ENCODE measurements at places on chromosomes 1 and 21.

GRCh38 chr1:231549733-231550447 lies 21.4 kb downstream of the TSNAX start:
- no peak for DNase-seq

DNA sequence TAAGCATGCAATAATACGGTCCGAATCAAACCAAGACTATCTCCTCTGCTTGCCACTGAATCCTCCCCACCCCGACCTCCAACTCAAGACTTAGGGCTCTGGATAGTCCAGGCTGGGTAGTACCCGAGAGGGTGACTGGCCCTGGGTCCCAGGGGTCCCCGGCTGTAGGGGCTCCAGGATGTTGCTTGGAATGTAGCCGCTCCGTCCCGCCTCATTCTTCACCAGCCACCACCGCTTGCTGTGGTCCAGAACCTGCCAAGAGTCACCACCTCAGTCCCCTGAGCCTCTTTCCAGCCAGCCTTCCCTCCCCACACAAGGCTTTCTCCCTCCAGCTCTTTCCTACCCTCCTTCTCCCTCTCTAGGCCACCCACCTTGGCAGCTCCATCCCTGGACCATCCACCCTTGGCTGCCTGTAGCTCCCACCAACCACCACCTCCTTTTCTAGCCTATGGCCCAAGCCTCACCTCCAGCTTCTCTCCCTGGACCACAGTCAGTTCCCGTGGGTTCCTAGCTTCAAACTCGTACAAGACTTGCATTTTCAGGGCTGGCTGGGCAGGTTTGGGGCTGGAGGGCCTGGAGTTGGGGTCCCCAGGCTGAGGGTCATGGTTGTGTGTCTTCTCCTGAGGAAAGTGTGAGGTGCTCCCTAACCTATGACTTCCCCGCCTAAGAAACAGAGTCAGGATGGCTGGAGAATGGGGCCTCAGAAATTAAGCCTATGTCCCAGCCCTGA lies 10.9 kb upstream of the GSTM3 start:
- no peak for DNase-seq

- DNase-seq: no peak
These were observed 35.0 kb upstream of the ARHGAP29 start for GRCh38 chr1:94272388-94272787.

DNA sequence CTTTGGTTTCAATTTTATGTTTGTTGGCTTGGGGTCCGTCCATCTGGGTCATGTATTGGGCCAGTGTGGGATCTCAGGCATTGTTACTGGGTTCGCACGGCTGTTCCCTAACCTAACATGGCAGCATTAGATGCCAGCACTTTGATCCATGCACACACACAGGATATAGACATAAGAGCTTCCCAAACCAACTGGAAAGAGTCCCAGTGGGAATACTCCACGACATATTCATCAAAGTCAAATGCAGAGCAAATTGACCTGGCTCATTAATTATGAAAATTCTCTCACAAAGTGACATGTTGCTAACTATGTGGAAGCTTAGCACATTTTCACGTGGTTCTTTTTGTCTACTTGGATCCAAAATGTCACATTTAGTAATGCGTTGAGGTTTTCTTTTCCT lies 130.4 kb downstream of the SETD4 start:
- no peak for DNase-seq

- DNase-seq: no peak
These were observed 17.2 kb upstream of the RAB29 start for GRCh38 chr1:205792481-205792881.

DNA sequence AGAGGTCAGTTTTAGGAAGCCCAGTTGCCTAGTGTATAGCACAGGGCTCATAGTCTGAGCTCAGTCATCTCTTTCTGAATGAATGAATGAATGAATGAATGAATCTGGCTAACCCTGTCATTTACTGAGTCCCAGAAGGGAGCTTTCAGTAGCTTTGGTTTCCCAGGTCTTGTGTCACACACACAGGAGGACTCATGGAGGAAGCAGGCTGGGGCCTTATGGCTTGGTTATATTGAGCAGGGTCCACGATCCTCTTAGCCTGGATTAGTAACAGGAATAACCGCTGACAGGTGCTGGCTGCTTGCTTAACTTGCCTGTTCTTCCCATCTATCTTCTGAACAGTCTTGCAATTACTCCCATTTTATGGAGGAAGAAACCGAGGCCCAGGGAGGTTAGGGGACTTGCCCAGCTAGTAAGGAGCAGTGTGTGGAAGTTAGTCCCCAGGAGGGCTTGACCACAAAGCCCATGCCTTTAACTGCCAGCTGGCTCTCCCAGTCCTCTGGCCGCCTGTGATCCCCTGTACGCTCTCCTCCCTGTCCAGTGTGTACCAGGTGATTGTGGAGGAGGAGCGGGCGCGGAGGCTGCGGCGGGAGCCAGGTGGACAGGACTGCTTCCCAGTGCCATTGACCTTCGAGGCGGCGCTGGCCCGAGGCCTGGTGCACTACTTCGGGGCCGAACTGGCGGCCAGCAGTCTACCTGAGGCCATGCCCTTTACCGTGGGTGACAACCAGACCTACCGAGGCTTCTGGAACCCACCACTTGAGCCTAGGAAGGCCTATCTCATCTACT lies 46.0 kb downstream of the PTPRU start:
- DNase-seq: no peak

DNA sequence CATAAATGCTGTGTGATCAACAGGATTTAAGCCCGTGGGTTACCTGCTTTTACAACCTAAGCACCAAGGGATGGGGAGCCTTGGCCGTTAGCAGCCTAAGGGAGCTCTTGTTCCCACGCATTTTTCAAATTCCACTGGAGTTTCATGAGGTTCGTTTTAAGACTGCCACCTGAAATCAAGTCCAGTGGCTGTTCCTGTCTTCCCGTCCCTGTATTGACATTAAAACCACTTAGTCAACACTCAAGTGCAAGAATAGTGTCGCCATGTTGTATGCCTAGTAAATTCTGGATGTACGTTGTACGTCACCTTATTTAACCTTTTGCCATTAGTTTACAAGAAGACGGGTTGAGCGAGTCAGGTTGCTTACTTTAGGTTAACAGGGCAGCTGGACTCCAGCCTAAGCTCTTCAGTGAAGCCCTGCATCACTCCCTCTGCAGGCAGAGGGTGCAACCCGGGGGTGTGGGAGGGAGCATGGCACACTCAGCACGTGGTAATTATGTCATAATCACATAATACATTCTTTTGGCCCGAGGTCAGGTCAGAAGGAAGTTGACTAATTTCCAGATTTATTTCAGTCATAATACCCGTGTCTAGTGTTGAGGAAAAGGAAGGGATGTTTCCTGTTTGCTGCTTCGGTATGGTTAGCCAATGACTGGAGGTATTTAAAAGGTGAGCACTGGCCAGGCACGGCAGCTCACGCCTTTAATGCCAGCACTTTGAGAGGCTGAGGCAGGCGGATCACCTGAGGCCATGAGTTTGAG lies 42.5 kb downstream of the CNST start:
- no peak for DNase-seq

- DNase-seq: no peak
These were observed 4.5 kb upstream of the PLCH2 start for GRCh38 chr1:2471587-2472001.
